HCEC 1CT (cell line): ENCODE measurements at places on chromosomes 11 and 22.
A peak's percentile ranks its signal among the peaks of the same experiment; 100 is the strongest.

DNA sequence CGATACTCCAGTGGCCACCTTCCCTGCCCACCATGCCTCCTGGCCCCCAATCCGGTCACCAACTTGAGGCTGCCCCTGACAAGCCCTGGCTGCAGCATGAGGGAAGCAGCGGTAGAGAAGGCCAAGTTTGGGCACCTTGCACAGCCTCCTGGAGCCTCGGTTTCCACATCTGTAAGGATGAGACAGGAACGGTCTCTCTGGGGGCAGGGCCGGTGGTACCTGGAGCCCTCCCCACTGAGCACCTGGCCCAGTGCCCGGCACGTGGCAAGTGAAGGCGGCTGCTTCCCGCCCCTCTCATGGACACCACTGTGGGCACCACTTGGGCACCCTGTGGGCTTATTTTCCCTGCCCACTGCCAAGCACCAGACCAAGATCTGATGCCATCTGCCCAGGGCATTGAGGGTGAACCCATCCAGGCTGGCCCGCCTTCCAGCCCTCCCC, 77.8 kb downstream of the CDKN1C start:
- DNase-seq, result no peak

DNA sequence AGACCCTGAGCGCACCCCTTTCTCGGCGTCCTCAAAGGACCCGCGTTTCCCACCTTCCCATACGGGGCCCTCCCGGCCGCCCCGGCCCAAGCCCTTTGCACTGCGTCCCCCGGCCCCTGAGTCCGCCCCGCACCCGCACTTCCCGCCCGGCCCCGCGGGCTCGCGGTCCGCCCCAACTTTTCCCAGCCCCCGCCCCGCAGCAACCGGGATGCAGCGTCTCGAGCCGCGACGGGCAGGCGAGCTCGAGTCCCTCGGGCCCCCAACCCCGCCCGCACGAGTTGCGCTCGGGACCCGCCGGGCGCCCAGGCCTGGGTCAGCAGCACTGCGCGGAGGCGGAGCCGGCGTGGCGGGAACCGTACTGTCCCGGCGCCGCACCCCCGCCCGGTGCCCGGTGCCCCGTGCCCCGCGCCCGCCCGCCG, 371 bp downstream of the SMCO4 start:
- no peak for DNase-seq

- DNase-seq, result no peak
Observed at GRCh38 chr11:124807201-124807600, 7.0 kb upstream of the MSANTD2 start.

DNA sequence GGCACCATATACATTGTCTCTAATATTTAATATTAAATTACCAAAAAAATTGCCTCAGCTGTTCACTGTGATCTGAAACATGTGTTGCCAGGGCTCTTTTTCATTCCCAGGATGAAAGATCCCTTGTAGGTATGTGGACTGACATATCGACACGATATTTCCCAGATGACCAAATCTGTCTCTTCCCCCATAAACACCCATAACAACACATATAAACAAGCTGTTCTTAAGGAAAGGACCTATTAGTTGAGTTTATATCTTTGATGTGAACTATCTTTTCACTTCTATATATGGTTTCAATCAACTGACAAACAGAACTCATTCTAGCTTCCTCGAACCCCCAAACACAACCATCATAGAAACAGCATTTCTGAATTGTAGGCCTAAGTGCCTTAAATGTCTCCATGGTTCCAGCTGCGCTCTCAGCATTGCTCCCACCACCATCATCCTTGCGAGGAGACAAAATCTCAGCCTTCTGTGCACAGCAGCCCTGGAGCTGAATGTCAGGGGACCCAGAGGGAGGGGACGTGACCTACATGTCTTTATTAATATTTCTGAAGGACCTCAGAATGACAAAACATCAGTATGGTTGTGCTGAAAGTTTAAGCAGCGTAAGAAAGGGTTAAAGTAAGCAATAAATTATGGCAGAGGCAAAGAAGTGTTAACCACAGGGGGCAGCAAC, 67.0 kb downstream of the ETS1 start:
- DNase-seq, result no peak

- DNase-seq, result no peak
Observed at GRCh38 chr11:62000539-62001446, 33.4 kb upstream of the FTH1 start.

DNA sequence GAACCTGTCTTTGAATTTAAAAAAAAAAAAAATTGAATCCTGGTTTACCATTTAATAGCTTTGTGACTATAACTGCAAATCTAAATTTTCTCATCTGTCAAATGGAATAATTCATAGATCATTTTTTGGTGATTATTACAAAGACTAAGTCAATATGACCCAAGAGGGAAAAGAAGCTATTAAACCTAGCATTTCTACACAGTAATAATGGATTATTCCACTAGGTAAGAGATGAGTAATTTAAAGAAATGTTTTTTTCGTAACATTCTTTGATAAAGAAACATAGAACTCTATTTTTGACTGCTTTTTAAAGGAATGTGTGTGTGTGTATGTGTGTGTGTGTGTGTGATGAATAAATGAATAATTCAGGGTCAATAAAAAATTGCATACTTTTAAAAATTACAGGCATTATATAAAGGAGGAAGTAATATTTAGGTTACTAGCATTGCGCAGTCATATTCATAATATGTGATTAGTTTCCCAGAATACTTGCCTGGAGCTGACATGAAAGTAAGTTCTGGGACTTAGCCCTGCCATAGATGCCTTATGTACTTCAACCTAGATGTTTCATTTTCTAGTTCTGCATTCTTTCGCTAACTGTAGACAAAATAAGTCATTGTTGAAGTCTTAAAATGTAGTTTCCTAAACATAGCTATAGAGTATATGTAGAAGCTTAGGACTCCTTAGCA, 72.9 kb downstream of the TMEM135 start:
- DNase-seq, result no peak

DNA sequence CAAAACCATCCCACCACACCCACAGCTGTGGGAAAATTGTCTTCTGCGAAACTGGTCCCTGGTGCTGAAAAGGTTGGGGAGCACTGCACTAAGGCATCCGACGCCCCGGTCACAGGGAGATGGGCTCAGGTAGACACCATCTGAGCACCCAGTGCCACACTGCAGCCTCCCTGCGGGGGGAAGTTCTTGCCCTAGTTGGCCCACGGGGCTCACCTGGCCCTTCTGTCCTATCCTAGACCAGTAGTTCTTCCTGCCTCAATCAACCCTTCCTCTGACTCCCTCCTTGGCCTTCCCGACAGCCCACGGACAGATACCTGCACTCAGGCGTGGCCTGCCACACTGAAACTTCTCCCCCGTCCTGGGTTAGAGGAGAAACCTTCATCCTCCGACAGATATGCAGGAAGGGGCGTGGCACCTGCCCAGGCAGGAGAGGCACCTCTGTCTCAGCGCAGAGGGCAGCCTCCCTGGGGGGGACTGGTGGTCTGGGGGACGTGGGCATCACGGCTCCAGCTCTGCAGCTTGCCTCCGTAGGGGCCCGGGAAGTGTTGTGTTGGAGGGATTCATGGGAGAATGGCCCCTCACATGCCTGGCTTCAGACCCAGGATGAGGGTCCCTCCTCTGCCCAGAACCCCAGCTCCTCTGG, 4.5 kb downstream of the ANO9 start:
- DNase-seq, result no peak

- no peak for DNase-seq
Observed at GRCh38 chr22:24183321-24184031, 2.2 kb downstream of the SUSD2 start.

GRCh38 chr11:134124660-134125451, 56.0 kb downstream of the JAM3 start:
- peak; percentile 7 for DNase-seq

DNA sequence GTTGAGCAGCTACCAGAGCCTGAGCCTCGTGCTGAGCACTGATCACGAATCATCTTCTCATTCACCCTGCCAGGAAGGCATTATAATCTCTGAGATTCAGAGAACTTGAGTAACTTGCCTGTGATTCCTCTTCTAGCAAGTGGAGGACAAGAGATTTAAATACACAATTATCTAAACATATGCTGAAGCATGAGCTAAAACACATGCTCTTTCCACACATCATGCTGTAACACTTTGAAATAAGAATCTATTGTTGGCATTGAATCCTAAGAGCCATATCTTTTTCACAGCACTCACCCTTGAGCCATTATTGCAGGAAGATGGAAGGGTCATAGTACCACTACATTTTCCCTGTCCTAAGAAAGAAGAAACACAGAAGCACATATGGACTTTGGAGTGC, 722.5 kb upstream of the API5 start:
- no peak for DNase-seq

DNA sequence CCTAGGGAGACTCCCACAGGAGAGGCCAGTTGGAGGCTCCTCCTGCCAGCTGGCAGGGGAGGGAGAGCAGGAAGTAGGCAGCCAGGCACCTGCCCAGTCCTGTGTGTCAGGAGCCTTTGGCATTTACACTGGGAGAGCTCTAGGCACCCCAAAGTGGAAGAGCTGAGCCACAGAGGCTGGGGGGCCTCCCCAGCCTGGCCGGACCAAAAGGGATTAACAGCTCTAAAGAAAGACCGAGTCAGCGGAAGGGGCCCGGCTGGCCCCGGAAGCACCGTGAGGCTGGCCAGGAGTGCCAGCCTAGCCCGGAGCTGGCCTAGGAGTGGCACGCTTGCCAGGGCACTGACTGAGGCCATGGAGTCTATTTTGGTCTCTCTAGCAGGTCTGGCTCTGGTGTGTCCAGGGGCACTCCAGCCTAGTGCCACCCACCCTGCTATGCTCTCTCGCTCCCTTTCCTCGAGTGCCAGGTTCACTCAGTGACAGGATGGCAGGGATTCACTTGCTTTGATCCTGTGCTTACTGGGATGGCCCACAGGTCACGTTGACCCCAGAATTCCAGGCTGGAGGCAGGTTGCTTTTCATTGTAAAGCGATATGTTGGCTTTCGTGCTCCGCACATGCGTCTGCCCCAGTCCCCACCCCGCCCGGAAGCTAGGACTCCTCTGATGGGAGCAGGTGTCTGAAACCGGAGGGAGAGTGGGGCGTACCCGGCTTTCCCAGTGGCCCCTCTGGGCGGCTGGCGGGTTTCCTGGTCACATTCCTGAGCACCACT, 3.3 kb upstream of the KMT5B start:
- no peak for DNase-seq

GRCh38 chr11:24779791-24780190, 282.9 kb downstream of the LUZP2 start:
- peak; percentile 37 for DNase-seq

- no peak for DNase-seq
Observed at GRCh38 chr11:57373146-57373545, 7.8 kb downstream of the PRG3 start.

- no peak for DNase-seq
Observed at GRCh38 chr11:117390743-117391142, 63.1 kb downstream of the CEP164 start.

DNA sequence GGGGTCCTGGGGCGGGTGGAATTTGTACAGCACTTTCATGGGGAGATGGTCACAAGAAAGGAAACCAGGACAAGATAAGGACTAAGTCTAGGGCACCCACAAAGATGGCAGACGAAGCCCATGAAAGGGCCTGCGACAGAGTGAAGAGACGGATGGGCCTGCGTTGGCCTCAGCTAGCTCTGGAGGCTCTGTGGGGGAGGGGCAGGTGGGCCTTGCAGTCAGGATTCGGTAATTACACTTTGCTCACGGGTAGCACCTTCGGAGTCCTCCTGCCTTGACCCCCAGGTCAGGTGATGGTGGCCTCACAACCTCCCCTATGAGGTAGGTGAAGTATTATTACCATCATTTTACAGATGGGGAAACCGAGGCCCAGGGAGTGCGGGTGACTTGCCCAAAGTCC, 7.1 kb downstream of the LRRC10B start:
- DNase-seq, result no peak

DNA sequence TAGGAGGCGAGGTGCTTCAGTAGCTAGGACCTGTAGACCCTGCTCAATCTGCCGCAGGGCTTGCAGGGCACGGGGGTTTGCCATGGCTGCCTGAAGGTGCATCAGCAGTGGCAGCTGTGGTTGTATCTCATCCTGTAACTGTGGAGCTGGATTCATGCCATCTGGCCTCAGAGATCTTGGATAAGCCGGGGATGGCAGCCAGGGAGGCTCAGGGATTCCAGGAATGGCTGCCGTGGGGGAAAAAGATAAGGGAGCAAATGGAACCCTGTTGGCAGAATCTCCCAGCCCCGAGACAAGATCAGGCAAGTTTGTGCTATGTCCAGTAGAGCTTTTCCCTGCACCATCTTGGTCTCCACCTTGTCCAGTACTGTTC, 1.8 kb downstream of the UBQLN3 start:
- no peak for DNase-seq

GRCh38 chr22:33932997-33933396, 12.7 kb upstream of the LARGE1 start:
- DNase-seq, result no peak

DNA sequence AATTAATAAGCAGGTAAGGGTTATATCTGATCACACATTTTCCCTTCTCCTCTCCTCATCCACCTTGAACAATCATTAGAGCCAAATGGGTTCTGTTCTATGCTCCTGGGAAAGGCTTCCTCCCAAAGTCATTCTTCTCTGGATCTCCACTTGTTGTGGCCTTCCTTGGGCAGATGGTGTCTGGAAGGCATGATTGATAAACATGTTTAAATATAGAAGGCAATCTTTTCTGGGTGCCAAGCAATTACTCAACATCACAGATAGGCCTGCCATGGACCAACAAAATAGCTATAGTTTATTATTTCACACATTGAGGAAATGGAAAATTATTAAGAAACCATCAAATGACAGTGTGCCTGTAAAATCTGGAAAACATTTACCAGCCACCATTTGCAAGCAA, 73.5 kb downstream of the KCNA4 start:
- DNase-seq, result no peak

GRCh38 chr22:20964799-20965103, 2.3 kb upstream of the AIFM3 start:
- DNase-seq, result no peak

- no peak for DNase-seq
Observed at GRCh38 chr22:23784215-23784732, 2.5 kb upstream of the SMARCB1 start.

DNA sequence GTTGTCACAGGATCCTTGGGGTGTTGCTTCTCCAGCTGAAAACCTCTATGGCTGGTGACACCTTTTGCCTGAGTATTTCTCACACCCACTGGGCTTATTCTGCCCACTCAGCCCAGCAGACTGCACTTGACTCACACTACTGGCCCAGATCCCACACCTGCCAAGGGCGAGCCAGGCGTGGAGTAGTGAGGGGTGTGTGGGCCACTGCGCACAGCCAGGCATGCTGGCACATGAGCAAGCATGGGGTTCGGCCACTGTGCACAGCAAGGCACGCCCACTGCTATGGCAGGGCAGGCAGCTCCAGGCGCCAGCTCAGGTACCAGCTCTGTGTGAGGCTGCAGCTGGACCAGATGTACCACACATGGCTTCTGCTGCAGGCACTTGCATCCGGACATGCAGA, 116.5 kb upstream of the MTNR1B start:
- DNase-seq, result no peak
